ENCODE measurements at places on chromosomes 12 and 14.

- no peak for DNase-seq
Measured at GRCh38 chr12:10082117-10082874, 16.5 kb downstream of the CLEC1A start.

DNA sequence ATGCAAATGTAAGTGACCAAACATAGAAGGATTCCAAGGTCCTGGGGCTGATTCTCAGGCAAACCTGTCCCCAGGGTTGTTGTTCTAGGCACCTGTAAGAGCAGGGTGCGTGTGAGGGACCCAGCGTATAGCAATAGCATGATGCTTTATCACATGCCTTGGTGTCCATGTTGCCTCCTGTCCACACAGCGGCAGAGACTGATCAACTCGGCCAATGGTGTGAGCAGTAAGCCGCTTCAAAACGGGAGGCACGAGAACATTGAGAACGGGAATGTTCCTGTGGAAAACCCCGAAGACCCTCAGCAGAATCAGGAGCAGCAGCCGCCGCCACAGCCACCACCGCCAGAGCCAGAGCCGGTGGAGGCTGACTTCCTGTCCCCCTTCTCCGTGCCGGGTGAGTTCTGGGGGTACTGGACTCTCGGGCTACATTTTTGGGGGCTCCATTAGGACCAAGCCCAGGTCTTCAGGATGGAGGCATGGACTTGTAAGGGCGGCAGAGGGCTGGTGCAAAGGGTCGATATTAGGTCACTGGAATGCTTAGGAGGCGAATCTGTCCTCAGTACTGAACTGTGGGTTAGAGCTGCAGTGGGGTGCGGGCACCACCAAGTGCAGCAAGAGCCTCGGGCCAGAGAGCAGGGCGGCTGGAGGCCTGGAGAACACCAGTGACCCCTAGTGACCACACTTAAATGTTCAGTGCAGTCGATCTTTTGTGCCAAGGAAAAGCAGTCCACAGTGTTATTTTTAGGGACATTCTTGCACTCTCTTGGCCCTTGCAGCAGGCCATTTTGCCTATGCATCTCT is 57.2 kb upstream of the RIN3 start:
- DNase-seq = peak; percentile 90

- no peak for DNase-seq
Measured at GRCh38 chr14:87996291-87996592, 3.3 kb upstream of the GALC start.

GRCh38 chr12:89208661-89209096 is 143.6 kb downstream of the DUSP6 start:
- peak; percentile 50 for DNase-seq

- DNase-seq = no peak
Measured at GRCh38 chr14:99408286-99408970, 72.2 kb downstream of the SETD3 start.

GRCh38 chr12:116515684-116516083 is 43.5 kb upstream of the MAP1LC3B2 start:
- no peak for DNase-seq

- DNase-seq = no peak
Measured at GRCh38 chr14:42877716-42878115, 1271.0 kb downstream of the LRFN5 start.

- peak; percentile 62 for DNase-seq
Measured at GRCh38 chr12:67161322-67161918, 107.7 kb upstream of the CAND1 start.

- DNase-seq = no peak
Measured at GRCh38 chr14:83842547-83842946, 1687.4 kb upstream of the FLRT2 start.

GRCh38 chr12:106096376-106096775 is 42.4 kb downstream of the NUAK1 start:
- DNase-seq = peak; percentile 75

- DNase-seq = no peak
Measured at GRCh38 chr14:72986214-72986613, 40.7 kb downstream of the ZFYVE1 start.

- DNase-seq = no peak
Measured at GRCh38 chr12:117844114-117844830, 124.5 kb downstream of the KSR2 start.

DNA sequence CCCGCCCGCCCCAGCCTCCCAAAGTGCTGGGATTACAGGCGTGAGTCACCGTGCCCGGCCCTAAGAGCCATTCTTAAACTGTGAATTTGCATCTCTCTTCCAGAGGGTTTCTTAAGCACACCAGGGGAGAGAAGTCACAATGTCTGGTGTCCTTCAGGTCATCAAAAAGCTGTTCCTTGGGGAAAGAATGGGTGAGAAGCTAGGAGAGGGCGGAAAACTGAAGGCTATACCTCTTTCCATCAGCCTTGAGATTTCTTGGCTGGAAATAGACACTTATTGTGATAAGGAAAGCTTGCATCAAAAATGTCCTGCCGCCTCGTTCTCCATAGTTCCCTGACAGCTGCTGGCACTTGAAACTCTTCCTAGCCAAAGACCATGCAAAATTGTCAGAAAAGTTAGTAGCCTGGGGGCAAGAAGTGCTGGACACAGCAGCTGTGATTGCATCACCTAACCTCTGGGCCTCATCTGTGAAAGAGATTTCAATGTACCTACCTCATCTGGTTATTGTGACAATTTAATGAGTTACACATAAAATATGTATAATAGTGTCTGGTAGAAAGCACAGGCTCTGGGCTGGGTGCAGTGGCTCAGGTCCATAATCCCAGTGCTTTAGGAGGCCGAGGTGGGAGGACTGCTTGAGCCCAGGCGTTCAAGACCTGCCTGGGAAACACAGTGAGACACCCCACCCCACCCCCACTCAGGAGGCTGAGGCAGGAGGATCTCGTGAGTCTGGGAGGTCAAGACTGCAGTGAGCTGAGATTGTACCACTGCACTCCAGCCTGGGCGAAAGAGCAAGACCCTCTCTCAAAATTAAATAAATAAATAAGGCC is 9.7 kb upstream of the UBC start:
- DNase-seq = peak; percentile 88

DNA sequence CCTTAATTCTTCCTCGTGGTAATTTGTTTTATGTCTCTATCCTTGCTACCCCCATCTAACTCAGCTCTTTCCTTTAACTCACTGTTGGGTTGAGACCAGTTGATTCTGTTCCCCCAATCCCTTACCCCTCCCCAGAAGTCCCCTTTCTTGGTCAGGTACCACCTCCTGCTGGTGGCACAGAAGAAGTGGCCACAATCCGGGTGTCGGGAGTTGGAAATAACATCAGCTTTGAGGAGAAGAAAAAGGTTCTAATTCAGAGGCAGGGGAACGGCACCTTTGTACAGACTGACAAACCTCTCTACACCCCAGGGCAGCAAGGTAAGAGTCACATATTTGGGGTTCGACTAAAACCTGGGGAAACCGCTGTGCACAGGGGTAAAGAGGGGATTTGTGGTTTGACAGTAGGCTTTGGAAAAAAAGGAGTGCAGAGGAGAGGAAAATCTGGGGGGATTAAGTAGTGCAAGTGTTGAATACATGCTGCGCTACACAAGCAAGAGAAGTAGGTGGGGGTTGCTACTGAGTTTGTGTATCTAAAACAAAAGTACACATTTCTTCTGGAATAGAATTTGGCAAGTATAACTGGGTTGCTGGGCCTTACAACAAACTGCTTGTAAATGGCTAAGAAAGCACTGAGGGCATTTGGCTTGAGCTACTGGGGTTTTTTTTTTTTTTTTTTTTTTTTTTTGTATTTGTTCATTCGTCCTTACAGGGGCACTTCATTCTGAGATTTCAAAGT is 1.3 kb downstream of the A2ML1 start:
- peak; percentile 41 for DNase-seq

GRCh38 chr14:95348395-95349080 is 28.8 kb upstream of the CLMN start:
- no peak for DNase-seq

DNA sequence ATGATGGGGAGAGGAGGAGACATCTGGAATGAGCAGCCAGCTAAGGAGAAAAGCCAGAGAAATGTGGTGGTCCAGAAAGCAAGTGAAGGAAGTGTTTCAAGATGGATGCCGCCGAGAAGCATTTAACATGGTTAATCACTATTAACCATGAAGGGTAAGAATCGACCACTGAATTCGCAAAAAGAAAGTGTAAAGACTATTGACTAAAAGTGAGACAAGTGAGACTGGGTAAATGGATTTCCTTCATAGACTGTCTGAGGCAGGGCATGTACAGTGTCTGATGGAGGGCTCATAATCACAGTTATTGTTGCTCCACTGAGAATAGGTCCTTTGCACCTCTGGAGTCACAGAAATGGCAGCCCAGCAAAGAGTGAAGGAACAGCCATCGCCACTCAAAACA is 25.3 kb upstream of the CLMN start:
- no peak for DNase-seq

DNA sequence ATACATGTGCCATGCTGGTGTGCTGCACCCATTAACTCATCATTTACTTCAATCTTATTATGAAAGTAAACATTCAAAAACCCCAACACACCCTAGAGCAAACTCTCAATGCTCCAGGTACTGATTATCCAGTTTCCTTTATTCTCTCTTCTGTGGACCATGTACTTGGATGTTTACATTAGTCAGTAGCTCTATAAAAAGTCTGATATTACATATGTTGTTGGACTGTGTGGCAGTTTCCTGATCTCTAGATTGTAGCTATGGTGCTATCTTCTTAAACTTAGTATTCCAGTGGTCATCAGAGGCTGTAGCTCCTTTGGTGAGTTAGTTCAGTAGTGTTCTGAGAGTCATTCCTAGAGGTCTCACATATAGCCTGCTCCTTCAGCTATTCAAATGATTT is 25.1 kb upstream of the ITGA5 start:
- no peak for DNase-seq

DNA sequence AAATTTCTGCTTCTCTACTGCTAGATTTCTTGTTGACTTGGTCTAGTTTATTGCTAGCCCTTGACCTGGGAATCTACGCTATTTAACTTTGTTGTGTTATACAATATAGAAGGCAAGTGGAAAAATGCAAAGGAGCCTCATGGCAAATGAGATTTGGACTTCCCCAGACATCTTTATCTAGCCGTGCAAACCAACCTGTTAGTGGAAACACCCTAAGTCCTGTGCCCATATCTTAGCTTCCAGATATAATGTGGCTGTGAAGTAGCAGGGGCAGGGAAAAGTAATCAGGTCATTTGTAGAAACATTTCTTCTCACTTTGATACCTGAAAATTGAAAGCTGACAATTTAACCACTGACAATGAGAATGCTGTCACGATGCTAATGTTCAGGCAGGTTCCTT is 90.7 kb upstream of the ATP2B1 start:
- no peak for DNase-seq

GRCh38 chr12:15234011-15234410 is 12.8 kb upstream of the RERG start:
- no peak for DNase-seq

- DNase-seq = peak; percentile 87
Measured at GRCh38 chr12:48350249-48351021, at the start of gene ZNF641. TSS of gene ZNF641 (minus strand) at chr12:48350919. CDS start at chr12:48348090, 2,829 bp downstream.

DNA sequence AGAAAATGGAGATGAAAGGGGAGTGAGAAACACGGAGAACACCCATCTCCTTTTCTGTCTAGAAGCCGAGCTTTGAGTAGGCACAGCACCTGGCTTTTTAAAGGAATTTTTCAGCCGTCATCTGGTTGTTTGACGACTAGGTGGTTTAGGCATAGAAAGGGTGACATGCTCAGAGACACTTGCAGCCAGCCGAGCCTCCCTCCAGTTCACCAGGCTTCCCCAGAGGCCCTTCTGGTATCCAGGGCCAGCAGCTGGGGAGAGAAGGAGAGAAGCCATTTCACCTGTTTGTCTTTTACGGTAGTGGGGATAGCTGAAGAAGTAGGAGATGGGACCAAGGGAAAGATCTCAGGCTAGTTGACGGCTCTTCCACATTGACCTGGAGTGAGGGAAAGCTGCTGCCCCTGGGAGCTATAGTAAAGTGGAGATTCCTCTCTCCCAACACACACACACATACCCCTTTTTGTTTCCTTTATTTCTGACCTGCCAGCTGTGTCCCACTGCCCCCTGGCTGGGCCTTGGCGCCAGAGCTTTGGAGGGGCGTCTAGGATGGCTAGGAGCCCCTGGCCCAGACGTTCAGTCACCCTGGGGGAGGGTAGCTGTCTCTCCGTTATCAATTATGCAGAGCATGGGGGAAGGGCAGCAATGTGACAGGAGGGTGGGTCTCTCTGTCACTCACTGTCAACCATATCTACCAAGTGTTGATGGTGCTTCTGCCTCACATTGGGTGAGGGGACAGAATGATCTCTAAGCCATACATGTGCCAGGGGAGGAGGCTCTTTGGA is 5.5 kb downstream of the MAP3K12 start:
- no peak for DNase-seq

- peak; percentile 18 for DNase-seq
Measured at GRCh38 chr14:89826596-89826995, 127.9 kb downstream of the EFCAB11 start.

DNA sequence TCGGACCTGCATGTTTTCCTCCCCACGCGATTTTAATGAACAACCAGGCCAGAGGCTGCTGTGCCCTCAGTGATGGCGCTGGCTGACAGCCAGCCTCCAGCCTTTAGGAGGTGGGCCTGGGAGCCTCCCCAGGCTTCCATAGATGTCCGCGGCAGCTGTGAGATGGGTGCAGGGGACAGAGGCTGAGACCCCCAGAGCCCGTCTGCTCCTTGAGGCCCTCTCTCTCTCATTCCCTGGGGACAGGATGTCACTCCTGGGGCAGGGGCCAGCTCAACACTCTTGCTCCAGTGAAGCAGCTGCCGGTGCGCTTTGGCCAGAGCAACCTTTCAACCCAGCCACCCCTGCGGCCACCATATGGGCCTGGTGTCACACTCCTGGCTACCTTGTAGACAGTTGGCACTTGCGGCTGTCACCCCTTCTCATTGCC is 24.8 kb downstream of the MVK start:
- no peak for DNase-seq

DNA sequence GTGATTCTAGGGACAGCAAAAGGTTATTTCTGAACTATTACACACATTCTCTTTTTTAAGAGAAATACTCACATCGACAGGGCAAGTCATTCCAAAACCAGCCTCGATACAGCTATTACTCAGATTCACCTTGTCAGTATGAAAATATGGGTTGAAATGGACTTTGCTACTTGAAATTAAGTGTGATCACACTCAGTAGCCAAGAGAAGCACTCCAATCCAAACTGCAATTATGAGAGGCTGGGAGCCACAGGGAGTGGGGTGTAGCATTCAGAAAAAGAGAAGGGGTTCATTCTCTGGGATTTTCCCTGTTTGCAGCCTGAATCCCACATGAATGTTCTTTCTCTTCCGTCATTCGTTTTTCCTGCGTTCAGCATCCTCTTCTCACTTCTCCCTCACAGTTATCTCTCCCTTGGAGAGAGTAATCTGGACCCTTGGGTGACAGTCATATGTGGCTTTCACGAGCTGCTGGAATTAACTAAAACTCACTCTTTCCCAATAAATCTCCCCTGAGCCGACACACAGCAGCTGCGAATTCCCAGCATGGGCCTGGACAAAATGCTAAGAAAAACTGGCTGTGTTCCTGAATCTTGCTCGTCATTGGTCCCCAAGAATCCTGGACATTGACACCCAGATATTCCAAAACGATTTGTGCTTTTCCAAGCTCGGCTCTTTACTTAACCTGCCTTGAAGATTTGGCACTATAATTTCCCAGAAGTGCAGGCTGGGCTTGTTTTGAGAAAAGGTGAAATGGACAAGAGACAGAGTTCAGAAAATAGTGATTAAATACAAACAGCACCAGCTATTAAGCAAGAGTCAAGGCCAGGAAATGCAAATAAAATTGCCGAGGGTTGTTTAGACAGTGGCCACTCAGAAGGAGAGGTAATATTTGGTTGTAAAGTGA is 199.5 kb upstream of the PLEKHG7 start:
- no peak for DNase-seq

Measured in GM23248 (cell line).